ENCODE measurements at places on chromosomes 7 and 10. TPM values are rescaled to one million over a fixed set of nuclear protein-coding genes. Genes with fewer than 3 reads are reported as not detected.

- DNase-seq = no peak
Observed at GRCh38 chr7:2817456-2817855, 26.7 kb downstream of the GNA12 start.

GRCh38 chr7:92691578-92691977 is 101.4 kb upstream of the FAM133B start:
- no peak for DNase-seq

GRCh38 chr10:49367600-49367999 is 28.3 kb downstream of the DRGX start:
- peak; percentile 79 for DNase-seq

Gene LIPF
- not detected for total RNA-seq

- DNase-seq = no peak
Observed at GRCh38 chr10:19699299-19699698, 116.9 kb upstream of the PLXDC2 start.

Gene VPS41
- 69.6 TPM for total RNA-seq

Gene CTAGE8
- 7.6 TPM for total RNA-seq

- no peak for DNase-seq
Observed at GRCh38 chr10:37701781-37702493, 155.5 kb downstream of the ZNF248 start.

- no peak for DNase-seq
Observed at GRCh38 chr10:44946205-44946604, 13.4 kb upstream of the RASSF4 start.

DNA sequence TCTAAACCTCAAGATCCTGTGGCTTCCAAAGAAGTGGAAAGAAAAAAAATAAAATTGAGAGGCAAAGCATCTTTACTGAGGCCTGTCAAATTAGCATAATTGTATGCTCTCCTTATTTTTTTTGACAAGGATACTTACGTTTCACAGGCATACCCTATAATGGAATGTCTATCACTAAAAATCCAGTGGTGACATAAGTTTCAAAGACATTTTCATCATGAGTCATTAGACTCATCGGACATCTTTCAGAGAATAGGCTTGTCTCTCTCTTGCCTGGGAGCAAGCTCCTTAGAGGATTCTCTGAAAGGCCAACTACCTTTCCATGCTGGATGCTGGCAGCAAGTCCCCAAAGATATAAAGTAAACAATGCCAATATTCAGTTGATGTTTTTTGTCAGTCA is 380.7 kb upstream of the STEAP1 start:
- DNase-seq = no peak

GRCh38 chr7:108402865-108403264 is 53.4 kb downstream of the NRCAM start:
- no peak for DNase-seq

GRCh38 chr7:41472427-41473125 is 230.3 kb downstream of the INHBA start:
- no peak for DNase-seq

GRCh38 chr10:59517341-59517899 is 155.1 kb upstream of the FAM13C start:
- no peak for DNase-seq

Gene PAPSS2
- total RNA-seq = 20.2 TPM

GRCh38 chr10:49539320-49539885 is 482 bp upstream of the ERCC6 start:
- DNase-seq = peak; percentile 73

DNA sequence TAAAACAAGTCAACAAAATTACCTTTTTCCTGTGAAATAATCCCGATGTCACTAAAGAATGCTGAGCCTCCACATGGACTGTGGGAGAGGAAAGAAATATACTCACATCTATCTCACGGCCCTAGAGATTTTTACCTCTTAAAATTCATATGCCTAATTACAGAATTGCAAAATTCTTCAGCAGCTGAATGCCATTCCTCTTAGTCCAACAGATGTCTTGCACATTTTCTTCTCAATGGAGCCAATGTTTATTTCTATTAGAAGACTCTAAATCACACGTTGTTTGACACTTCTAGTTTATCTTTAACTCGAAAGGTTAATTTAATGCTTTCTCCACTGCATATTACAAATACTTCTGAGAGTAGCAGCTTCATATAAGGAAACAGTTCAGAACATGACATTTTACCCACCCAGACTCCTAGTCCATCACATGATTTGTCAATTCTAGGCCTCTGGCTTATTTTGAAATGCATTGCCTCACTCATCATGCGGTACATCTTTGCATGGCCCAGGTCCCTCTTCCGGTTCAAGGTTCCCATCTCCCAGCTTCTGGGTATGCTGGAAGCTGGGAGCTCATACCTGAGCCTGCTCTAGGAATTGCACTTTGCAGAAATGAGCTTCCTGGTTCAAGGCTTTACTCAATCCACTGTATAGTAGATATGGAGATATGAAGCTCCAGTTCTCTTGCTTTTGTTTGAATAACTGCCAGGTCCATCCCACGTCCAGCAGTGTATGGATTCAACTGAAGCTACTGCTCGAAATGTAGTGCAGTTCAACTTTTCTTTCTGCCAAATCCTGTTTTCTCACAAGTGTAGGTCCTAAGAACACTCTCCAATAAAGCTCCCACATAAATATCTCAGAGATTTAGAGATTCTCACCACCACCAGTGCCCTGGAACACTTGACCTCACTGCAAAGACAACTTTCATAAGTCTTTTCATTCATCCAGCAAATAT is 306.2 kb downstream of the GPR37 start:
- no peak for DNase-seq

Gene GRID2IP
- 4.5 TPM for total RNA-seq

GRCh38 chr10:129602938-129603535 is 136.0 kb downstream of the MGMT start:
- DNase-seq = no peak

GRCh38 chr7:129295015-129295423 is 70.2 kb downstream of the AHCYL2 start:
- DNase-seq = no peak

DNA sequence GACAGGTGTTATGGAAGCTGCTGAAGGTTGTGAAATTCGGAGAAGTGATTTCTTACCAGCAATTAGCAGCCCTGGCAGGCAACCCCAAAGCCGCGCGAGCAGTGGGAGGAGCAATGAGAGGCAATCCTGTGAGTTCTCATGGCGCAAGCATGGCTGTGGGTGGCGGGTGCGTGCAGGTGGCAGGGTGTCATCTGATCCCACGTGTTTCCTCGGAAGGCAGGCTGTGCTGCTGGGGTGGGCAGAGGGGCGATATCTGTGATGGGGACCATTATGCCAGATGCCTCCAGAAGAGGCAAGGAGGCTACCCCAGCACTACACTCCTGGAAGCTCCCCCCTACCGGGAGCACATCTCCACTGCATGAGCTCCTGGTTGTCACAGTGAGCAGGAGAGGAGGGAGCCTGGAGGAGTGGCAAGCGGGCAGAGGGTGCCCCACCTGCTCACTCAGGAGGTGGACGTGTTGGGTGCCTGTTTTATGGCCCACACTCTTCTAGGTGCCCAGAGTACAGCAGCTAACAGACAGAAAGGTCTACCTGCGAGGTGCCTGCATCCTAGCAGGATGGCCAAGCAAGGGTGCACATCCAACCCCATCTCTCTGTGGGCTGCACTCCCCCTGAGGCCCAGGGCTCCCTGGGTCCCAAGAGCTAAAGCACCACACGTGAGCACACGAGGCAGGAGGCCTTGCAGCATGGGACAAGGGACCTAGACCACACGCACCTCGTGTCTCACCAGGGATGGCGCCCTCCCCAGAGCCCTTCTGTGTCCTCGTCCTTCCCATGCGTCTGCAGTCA is 204.7 kb downstream of the EBF3 start:
- DNase-seq = peak; percentile 31

Gene PRSS2
- total RNA-seq = 6.3 TPM

Gene CDNF
- total RNA-seq = 0.61 TPM

Gene LIPM
- not detected for total RNA-seq

DNA sequence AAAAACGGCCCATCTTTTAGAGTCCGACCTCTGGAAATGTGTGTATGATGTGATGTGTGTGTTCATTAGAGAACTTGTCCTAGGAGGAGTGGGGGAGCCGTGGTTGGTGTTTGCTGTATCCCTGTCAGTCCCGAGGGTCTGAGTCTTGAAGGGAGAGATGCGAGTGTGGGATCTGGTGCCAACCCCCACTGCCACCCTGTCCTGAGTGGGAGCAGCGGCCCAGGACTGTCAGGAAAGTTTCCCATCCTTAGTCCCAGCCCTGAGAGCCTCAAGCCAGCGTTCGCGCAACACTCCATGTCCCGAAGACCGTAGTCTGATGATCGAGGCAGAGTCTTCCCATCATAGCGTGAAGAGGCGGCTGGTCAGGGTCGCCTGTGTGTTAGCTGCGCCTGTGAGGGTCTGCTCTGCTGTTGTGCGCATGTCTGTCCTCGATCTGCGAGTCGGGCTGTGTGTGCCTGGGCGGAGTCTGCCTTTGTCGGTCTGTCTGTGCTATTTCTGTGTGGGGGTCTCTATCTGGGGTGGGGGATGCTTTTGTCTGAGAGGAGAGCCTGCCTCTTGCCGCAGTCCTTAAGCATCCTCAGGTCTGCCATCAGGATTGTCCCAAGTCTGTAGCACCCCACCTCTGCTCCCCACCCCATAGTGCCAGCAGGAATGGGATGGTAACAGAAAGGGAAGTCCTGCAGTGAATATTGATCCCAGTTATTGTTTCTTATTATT is 514 bp upstream of the CHAT start:
- DNase-seq = peak; percentile 66

DNA sequence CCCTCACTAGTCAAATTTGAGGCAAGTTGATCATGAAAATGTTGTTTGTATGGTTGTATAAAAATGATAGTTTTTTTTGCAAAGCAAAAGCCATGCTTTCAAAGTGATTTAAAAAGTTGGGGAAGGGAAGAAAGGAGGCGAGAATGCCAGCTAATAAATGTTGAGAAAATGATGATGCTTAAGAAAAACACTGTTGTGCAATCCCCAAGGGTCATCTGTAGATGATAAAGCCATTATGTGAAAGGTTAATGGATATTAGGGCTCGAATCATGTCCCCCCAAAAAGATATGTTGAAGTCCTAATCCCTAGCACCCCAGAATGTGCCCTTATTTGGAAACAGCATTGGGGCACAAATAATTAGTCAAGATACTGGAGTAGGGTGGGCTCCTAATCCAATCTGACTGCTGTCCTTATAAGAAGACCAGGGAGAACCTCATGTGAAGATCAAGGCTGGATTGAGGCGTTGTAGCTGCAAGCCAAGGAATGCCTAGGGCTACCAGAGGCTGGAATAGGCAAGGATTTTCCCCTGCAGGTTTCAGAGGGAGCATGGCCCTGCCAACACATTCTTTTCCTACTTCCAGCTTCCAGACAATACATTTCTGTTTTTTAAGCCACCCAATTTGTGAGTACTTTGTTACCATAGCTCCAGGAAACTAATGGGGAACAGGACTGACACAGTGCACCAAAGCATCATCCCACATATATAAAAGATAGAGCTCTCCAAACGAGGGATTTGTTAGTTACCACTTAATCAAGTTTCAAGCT is 35.4 kb upstream of the MKLN1 start:
- no peak for DNase-seq

Gene HOXA5
- not detected for total RNA-seq

DNA sequence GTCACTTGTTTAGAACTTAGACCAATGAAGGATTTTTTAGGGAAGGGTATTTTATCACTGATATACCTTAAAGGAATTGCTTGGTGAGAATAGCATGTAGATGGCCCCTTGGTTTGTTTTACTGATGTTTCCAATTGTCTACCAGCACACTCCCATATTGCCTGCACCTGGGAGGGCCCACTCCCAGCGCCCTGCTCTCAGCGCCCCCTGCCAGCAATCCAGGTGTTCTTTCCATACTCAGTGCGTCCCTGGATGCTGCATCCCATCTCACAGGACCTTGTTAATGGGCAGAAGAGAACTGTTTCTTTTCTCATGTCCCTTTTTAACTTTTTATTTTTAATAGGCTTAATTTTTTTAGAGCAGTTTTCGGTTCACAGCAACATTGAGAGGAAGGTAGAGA is 24.1 kb upstream of the SFRP5 start:
- DNase-seq = peak; percentile 72

DNA sequence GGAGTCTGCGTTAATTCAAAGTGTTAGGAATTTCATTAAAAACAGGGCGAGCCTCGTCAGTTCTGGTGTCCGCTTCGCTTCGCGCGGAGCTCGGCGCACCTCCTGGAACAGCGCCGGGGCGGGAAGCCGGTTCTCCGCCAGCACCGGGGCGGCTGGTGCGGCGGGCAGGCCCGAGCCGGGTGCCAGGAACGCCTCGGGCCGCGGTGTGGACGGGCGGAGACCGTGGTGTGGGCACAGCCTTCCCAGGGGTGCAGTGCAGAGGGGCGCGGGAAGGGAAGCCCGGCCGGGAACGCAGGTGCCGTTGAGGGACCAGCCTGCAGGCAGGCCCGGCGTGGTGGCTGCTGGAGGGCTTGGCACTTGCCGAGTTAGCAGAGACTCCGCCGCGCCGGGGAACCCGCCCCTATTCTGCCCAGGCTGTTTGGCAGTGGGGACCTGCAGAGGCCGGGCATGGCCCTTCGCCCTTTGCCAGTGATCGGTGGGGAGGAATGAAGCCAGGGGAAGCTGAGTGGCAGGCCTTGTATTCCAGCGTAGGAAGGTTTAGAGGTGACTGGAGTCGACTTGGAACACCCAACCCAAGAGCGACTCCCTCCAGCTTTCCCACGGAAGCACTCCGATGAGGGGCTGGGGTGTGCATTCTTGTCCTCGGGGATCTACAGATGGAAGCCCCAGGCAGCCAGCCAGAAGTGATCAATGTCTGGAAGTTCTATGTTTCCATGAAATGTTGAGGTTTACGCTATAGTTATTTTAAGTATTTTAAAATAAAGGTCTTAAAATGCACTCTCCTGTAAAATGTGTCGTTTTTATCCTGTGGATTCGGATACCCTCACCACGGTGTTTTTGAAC is 945 bp upstream of the RHEB start:
- DNase-seq = no peak

DNA sequence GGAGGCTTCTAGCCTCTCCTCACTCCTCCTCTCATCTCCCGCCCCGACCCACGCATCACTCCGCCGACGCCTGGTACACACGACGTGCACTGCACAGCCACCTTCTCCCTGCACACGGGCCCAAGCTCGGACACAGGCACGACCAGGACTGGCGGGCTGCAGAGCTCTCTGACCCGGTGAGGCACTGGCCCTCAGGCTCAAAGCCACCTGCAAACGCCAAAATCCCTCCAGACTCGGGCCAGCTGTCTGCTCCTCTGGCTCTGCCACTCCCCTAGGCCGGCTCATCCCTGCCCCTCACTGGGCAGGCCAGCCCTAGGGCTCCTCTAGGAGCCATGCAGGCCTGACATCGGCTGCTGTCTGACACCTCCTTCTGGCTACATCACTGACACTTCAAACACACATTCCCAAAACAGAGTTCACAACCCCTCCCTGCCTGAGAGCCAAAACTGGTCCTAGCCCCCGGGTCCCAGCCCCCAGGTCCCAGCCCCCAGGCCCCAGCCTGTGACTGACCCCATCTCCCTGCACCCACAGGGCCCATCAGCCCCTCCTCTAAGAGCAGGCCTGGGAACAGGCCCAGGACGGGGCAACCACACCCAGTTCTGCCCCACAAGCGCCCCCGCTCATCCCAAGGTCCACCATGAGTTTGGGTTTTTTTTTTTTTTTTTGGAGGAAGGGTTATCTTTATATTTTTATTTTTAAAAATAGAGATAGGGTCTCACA is 35.1 kb downstream of the MAD1L1 start:
- peak; percentile 49 for DNase-seq

Gene GRM8
- 0.93 TPM for total RNA-seq

Gene CCDC172
- total RNA-seq = not detected

- no peak for DNase-seq
Observed at GRCh38 chr7:50988988-50989387, 206.3 kb upstream of the GRB10 start.
